Activated T-helper 1 cell treated with anti-CD3 and anti-CD28 coated beads, Interleukin-12 subunit alpha, Interleukin-12 subunit beta, Interleukin-2, Interleukin-4 antibody, amounts not matched to agents 30 ng/mL and 10 ng/mL and 1 ng/mL, durations not matched to agents 14 hours and 24 hours and 36 hours (primary cell): ENCODE measurements at places on chromosomes 12 and 14.
A peak's percentile ranks its signal among the peaks of the same experiment; 100 is the strongest.

GRCh38 chr14:64879635-64880220, at the start of gene SPTB:
TSS of gene SPTB (minus strand) at chr14:64879907. CDS start at chr14:64823094, 56,813 bp downstream.
- DNase-seq, result peak; percentile 22

- no peak for DNase-seq
Observed at GRCh38 chr12:56261503-56262232, 3.5 kb upstream of the ANKRD52 start.

- DNase-seq, result no peak
Observed at GRCh38 chr14:65879248-65880009, 466.9 kb downstream of the FUT8 start.

DNA sequence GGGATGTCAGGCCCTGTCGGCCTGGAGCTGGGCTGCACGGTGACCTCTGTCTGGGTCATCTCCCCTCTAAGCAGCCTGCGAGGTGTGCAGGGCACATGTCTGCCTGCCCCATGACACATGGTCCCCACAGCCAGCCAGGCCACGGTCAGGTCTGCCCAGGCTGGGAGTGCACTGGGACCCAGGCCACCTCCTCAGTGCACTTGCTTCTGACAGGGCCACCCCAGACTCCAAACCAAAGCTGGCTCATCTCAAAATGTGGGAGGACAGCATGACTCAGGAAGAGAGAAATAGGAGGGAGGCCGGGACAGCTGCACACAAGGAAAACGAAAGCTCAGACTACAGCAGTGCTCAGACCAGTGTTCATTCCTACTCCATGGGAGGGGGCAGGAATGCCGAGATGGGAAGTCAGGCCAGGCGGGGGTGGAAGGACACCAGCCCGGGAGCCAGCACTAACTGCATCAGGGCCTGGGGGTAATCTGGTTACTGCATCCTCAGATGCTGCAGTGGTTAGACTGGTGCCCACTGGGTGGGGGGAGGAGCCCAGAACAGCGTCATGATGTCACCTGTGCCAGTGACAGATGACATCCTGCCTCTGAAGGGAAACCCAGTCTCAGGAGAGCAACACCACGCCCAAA, 4.0 kb downstream of the P2RX2 start:
- DNase-seq, result no peak

- DNase-seq, result no peak
Observed at GRCh38 chr12:131897276-131897675, 2.9 kb downstream of the ULK1 start.

DNA sequence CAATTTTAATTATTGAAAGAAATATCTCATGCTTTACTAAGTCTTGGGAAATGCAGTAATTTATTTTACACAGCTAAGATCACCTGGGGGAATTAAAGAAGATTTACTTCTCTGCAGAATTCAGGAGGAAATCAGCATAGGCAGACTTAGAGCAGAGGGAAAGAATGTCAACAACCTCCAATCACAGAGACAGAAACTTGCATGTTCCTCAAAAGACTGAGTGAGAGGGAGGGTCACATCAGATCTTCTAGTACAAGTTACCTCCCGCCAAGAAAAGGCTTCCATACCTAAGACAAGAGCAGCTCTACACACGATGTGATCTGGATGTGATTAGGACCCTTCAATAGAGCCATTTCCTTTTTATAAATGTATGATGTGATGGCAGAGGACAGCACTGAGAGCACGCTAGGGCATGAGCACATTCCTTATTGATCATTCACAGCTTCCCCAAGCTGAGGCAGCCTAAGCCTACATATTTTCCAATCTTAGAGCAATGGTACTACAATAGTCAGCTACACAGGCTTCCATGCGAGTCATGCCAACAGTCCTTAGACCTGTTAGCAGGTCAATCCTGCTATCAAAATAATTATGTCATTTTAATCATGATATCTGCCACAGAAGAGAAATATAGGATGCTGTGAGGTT, 403.3 kb downstream of the ETNK1 start:
- no peak for DNase-seq

DNA sequence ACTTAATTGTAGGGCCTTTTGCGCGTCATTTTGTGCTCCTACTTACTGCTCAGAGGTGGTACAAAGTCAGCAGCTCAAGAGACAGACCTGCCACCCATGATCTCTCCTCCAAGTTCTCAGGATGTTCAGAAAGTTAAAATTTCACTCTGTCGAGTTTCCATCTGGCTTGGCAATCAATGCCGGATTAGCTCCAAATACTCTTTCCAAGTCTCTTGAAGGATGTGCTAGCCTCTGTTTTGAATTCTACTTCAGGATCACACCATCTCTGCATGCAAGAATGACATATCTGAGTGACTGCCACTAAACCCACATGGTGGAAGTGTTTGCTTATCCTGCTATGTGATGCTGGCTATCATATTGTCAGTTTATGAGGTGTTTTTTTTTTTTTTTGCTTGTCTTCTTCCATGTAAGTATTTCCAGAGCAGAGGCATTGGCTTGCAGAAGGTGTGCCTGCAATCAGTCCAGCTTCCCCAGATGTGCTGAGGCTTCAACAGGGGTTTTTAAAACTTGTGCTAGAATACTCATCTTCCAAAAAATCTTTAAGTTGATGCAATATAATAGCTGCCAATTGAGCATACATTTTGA, 125.6 kb downstream of the RGS6 start:
- DNase-seq, result no peak

DNA sequence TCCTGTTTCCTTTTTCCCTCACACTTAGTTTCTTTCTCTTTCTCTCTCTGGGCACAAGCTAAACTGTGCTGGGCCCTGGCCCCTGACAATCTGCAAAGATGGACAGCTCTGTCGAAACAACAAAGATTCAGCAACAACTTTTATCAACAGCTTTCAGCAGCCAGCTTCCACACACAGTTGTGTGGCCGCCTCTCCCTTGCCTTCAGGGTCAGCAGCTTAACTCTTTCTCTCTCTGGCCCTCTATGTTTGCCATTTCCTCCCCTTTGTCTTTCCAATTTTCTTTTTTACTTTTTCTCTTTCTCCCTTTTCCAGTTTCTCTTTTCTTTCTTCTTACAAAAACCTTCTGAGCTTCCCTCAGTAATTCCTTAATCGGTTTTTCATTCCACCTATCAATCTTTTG, 43.3 kb downstream of the IQSEC3 start:
- no peak for DNase-seq

- no peak for DNase-seq
Observed at GRCh38 chr14:45426685-45427282, 173.8 kb upstream of the MIS18BP1 start.

- DNase-seq, result no peak
Observed at GRCh38 chr12:116563262-116563661, 4.1 kb downstream of the MAP1LC3B2 start.

GRCh38 chr12:106291342-106291741, 11.2 kb upstream of the TCP11L2 start:
- no peak for DNase-seq

- DNase-seq, result no peak
Observed at GRCh38 chr14:34498684-34499412, 36.8 kb upstream of the SPTSSA start.

DNA sequence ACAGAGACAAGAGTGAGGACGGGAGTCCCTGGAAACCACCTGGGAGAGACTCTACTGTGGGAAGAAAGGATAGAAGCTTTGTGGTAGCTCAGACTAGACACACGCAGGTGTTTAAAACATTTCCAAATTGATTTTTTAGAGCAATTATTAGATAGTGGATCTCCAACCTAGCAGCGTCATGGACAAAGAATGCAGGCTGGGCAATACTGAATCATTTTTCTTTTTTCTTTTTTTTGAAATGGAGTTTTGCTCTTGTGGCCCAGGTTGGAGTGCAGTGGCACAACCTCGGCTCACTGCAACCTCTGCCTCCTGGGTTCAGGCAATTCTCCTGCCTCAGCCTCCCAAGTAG, 13.1 kb downstream of the GPR132 start:
- no peak for DNase-seq

- DNase-seq, result peak; percentile 76
Observed at GRCh38 chr12:124767066-124767821, 96.4 kb downstream of the SCARB1 start.

DNA sequence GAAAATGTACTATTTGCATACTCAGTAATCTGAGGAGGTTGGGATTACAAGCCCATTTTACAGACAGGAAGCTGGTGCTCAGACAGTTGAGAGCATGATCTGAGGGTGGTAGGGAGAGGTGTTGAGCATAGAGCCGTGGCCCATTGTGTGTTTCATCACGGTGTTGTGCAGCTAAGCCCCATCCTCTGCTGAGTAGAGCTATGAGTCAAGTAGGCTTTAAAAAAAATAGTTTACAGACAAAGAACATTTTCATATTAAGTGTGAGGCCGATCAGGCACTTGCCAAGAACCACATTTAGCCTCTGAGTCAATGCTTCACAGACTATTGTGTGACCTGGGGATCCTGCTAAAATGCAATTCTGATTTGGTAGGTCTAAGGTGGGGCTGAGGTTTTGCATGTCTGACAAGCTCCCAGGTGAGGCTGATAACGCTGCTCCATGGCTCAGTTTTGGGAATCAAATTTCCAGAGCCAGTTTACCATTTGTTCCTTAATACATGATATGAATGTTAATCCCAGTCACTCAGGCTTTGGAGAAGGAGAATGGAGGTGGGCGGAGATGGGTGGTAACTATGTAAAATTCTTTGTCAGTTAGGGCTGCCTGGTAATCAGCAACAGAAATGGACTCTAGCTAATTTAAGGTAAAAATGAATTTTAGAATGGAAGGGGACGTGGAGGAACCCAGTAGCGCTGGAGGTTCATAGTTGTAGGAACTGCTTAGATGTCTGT, 22.2 kb downstream of the ZNF664 start:
- no peak for DNase-seq

GRCh38 chr12:98869886-98870503, 224.9 kb downstream of the APAF1 start:
- DNase-seq, result no peak
